ENCODE measurements at places on chromosomes 12 and 14.
A peak's percentile ranks its signal among the peaks of the same experiment; 100 is the strongest.

GRCh38 chr14:42277840-42278239 lies 671.2 kb downstream of the LRFN5 start:
- no peak for DNase-seq

DNA sequence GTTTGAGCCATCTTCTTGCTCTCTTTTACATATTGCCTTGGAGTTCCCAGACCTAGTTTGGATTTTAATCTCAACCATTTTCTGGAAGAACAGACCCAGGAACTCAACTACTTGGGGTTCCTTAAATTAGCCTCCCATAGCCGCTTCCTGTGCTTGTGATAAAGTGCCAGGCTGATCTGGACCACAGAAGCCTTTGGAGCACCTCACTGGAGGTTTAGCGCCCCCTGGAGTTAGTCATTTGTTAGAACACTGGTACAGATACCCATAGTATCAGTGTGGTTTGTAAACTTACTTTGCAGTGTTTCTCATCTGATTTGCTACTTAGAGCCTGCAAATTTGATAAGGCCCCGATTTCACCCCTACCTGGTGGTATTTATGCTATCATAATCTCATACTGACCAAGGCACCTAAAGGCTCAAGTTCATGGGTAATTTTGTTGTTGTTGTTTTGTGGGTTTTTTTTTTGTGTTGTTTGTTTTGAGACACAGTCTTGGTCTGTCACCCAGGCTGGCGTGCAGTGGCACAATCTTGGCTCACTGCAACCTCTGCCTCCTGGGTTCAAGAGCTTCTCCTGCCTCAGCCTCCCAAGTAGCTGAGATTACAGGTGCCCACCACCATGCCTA lies 3.7 kb downstream of the UNC119B start:
- DNase-seq, result peak; percentile 67

DNA sequence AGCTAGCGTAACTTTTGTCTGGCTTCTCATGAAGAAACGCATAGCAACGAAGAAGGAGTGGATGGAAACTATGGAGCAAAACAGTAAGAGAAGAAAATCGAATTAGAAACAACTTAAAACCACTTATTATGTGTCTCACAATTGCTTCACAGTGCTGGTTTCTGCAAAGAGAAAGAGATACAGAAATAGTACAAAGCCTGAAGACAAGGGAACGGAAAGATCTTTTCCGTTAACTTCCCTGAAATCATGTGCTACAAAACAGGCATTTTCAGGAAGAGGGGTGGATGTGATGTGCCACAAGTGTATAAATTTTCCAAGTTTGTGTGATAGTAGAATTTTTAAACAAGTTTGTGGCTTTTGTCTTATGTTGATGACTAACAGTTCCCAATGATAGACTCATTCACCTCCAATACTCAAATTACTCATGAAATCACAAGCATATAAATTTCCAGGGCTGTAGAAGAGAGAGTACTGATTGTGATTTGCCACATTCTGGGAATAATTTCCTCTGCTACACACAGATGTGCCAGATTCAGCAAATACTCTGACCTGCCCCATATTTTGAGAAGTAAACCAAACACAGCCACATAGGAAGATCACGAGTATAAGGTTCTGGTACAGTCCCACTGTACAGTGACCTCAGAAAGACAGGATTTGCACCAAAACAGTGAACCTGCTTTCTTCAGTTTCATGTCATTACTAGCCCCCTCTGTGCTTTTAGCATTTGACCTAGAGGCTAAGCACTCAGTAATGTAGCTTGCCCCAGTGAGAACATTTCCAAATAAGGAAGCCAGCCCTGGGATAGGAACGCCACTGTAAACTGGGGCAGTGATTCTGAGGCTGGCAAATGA lies 41.4 kb upstream of the PPFIA2 start:
- DNase-seq, result no peak

DNA sequence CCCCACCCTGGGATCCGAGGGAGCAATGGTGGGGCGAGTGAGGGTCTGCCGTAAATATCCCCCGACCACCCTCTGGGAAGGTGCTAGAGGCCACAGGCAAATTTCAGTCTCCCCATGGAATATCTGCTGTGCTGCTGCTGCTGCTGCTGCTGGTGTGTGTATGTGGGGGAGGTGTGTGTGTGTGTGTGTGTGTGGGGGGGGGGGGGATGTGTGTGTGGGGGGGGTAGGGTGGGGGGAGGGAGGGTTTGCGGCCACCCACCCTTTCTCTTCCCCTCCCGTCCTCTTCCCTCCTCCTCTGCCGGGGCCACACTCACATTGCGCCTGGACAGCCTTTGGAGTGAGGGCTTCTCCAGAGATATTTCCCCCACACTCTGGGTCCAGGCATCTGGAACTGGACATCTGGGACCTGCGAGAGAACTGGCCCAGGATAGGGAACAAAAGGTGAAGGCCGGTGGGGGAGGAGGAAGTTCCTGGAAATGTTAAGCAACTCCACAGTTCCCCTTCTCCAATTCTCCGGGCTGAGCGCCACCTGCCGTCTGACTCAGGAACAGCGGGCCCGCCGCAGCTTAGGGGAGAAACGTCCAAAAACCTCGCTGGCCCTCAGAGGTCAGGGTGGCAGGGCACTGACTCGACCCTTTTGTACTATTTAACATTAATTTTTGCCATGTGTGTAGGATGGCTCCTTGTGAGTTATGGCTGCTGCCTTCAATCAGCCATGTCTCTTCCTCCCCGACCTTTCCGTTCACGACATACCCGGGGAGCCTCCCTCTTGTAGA lies at the start of gene C1RL:
TSS of gene C1RL (minus strand) at position 419 of the 776 bp plus-strand sequence. CDS start at position 385, 34 bp downstream.
- peak; percentile 83 for DNase-seq

DNA sequence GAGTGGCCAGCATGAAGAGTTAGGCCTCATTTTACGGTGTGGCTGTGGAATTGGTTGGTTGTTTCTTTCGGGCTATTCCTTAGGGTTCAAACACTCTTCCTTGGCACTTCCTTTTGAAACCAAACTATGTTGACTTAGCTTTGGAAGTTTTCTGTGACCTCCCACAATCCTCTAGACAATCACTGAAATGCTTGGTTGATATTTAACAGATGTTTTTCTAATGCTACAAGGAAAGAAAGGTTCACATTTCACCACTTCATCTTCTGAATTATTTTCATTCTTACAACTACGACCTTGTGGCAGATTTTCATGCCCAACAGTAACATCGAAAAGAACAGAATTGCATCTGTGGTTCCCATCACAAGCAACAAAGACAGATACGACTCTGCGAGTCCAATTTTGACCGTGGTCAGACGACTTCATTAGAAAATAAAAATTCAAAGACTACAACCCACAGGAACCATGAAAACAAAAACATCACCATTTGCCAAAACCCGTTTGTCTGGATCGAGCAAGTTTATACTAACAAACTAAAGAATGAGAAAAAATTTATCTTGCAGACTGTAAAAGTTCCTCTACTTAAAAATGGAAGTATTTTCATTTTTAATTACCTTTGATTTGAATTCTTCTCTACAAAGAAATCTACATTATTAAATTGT lies 16.9 kb downstream of the PRKAB1 start:
- DNase-seq, result no peak

DNA sequence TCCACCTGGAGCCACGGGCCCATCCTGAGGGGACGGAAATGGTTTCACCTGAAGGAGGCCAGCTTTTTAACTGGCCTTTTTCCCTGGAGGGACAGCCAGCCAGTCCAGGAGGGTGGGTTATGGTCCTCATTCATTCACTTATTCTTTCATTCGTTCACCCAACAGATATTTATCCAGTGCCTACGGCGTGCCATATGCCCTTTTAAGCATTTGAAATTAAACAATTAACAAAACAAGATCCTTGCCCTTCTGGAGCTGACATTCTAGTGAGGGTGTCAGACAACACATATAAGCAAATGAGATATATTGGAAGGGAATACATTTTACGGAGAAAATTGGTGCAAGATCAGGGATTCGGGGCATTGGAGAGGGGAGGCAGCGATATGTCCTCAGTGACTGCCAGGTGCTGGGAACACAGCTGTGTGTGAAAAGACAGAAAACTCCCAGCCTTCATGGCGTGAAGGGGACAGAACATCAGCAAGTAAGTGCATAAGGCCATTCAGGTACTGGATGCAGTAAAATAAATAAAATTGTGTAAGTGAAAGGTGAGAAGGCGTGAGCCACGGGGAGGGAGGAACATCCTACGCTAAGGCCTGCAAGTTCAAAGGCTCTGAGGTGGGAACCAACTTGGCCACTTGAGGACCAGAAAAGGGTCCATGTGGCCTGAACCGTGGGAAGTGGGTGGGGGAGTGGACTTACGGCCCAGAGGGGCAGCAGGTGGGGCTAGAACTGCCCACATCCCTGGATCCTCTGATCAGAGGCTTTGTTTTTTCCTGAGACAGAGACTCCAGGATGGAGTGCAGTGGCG lies 684 bp upstream of the ABCB9 start:
- no peak for DNase-seq

GRCh38 chr12:6890789-6891645 lies 13.6 kb upstream of the LRRC23 start:
- peak; percentile 100 for DNase-seq

DNA sequence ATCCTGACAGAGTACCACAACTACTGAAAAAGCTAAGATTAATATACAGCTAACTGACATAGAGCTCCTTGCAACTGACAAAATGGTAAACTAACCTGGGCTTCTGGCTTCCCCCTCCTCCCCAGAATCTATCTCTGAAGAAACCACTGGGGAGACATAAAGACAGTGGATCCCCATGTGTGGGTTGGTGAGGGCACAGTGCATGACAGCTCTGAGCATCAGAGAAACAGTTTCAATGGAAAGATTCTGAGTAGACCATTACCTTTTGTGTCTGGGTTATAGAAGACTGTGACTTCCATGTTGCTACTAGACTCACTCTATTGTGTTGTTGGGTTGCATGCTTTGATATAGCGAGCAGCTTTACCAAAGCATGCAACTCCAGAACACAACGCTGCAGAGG lies 247.4 kb downstream of the EFCAB11 start:
- DNase-seq, result no peak

GRCh38 chr12:24759155-24759554 lies 189.7 kb downstream of the BCAT1 start:
- DNase-seq, result no peak

DNA sequence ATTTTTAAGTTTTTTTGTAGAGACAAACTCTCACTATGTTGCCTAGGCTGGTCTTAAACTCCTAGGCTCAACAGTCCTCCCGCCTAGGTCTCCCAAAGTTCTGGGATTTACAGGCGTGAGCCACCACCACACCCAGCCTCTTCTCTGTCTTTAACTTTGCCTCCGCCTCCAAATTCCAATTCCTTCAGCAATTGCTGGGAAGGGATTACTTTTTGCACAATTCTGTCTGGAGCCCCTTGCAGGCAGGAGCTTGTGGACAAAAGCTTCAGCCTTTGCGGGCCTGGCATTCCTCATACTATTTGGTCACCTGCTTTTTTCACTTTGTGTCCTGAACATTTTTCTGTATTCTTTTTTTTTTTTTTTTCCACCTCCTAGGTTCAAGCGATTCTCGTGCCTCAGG lies 26.0 kb downstream of the SH2B3 start:
- DNase-seq, result no peak

DNA sequence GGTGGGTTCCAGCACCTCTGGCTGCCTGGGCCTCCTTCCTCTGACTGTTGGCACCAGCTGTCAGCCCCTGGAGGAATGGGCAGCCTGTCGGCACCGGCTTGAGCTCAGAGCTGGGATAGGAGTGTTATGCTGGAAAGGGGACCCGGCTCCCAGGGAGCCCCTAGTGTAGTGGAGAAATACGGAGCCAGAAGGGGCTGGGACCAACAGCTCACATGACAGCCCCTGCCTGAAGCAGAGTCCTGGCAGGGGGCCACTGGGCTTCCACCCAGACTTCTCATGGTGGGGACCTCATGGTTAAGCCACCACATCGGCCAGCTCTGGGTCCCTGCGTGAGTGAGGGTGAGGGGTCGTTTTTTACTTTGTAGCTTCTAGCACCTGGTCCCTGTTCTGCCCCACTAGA lies 174.5 kb downstream of the TSPAN9 start:
- DNase-seq, result no peak

- no peak for DNase-seq
Measured at GRCh38 chr14:85921241-85921640, 391.3 kb downstream of the FLRT2 start.

DNA sequence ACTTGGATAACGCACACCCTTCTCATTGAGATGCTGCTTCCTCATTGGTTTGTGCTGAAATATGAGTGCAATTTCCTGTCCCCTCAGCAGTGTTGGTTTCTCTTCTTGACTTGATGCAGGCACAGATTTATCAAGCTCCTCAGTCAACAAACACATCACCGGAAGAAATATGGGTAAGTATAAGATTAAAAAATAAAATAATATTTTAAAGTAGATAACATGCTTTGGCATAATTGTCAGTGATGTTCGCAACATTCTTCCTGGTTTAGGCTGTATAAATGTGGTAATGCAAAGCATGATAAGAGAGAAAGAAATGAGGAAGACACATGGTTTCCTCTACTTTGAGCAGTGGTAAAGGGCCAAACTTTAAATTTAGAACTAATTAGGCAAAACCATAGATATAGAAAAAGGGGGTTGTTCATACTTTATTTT lies at the start of gene GPR65:
TSS of gene GPR65 (plus strand) at position 86 of the 432 bp plus-strand sequence. CDS start 5,713 bp downstream, outside the sequence.
- DNase-seq, result peak; percentile 28

GRCh38 chr14:51676549-51676948 lies 24.8 kb downstream of the FRMD6 start:
- no peak for DNase-seq

DNA sequence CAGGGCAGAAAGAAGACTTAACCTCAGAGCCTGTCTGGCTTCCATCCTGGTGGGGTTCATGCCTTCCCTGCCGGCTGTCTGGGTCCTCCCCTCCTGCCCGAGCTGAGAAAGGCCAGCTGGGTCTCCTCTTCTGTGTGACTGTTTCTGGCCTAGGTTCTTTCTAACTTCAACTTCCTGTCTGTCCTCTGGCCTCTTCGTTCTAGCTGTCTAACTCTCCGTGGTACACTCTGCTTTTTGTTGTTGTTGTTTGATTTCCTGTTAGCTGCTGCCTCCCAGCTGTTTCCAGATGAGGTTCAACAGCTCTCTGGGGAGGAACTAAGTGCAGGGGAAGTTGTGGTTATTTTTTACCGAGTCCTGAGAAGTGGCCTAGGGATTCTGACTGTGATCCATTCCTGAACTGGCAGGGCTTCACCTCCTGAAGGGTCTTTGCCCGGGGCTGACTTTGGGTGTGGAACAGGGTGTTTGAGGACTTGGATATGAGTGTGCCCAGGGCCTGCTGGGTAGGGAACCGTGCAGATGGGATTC lies 3.2 kb downstream of the MLXIP start:
- DNase-seq, result no peak

DNA sequence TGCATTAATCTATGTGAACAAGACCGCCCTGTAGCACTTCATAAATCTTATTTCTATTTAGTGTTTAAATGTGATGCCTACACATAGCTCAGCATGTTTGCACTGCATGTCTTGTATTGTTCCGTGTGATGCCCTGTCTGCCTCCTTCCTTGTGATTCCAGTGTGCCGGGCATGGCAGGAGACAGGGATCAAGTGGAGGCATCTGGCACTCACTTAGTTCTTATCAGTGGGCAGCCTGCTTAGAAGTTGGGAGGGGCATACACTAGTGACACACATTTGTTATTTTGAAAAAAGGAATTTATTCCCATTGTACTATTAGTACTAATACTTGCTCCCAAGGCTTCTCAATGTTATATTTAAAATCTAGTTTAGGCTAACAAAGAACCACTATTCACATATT lies 176.4 kb downstream of the KCNA5 start:
- DNase-seq, result no peak

Measured in stimulated activated CD4-positive, alpha-beta T cell treated with anti-CD3 and anti-CD28 coated beads, Interleukin-4, amount 100 ng/mL, for 4 hours (primary cell).